Fibroblast of skin of left biceps (primary cell): ENCODE measurements at places on chromosomes 3 and 15.

DNA sequence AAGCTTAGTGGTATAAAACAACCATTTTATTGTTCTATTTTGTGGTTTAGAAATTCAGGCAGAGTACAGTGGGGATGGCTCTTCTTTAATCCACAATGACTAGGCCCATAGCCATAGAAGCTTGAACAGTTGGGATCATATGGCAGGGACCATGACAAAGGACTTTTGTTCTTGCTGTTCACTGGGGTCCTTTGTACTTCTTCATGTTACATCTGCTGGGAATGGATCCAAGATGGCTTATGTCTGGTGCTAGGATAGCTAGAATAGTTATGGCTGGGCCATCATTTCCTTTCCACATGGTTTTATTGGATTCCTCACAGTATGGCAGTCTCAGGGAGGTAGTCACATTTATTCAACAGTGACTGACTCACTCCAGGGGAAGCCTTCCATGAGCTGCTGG lies 427.9 kb upstream of the AGTR1 start:
- no peak for DNase-seq

GRCh38 chr15:101049282-101049681 lies 130.1 kb downstream of the LRRK1 start:
- DNase-seq, result no peak

GRCh38 chr15:74545086-74545485 lies 4.1 kb downstream of the ARID3B start:
- no peak for DNase-seq

DNA sequence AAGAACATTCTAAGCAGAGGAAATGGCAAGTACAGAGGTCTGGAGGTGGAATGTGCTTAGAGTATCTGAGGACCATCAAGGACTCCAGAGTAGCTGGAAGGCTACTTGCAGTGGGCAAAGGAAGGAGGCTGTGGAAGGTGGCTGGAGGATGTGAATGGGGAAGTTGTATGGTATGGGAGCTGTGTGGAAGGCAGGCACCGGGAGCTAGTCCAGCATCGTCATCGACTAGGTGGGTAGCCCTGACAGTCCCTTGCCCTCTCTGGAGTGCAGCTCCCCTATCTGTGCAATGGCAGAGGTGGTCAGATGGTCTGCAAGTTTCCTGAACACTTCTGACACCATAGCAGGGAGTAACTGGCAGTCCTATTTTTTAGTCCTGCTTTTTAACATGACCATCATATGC lies 19.3 kb downstream of the CCDC13 start:
- no peak for DNase-seq

GRCh38 chr15:47177177-47177576 lies 540.1 kb upstream of the SEMA6D start:
- no peak for DNase-seq

DNA sequence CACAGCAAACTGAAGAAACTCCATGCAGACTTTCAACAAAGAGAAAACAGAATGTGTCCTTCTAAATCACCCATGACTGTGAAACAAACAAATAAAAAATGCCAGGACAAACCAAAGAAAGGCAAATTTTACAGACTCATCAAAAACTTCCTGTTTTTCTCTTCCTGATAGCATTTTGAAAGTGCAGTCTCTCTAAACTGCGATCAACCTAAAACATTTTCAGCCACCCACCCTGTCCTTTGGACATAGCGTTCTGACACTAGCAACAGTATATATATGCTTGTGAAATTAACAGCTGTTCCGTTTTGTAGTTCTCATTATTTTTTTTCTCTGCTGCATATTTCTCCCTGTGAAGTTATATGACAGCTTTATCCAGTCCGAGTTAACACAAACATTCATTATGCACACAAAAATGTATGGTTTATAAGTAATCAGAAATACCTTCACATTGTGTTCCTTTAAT lies 151.7 kb downstream of the FBN1 start:
- DNase-seq, result no peak

DNA sequence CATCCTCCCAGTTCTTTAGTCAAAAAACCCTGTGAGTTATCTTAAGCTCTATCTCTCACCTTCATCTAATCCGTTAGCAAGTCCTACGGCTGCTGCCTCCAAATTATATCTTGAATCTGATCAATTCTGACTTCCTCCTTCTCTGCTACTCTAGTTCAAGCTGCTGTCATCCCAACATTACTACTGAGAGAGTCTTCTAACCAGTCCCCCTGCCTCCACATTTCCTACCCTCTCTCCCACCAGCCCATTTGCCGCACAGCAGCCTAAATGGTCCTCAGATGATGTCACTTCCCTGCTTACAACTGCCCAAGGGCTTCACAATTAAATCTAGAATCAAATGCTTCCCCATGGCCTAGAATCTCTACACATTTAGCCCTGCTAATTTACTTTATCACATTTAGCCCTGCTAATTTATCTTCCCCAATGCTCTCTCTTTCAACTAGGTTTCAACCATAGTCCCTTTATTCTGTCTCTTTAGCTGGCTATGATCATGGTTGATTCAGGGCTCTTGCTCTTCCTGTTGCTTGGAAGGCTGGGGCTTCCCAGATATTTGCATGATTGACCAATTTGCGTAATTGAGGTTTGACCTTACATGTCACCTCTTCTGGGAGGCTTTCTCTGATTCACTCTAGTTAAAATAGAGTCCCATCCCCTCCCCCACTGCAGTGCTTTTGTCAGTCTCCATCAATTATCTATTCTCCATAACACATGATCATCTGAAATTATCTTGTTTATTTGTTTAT lies 11.0 kb upstream of the ARL14 start:
- DNase-seq, result peak; percentile 10

DNA sequence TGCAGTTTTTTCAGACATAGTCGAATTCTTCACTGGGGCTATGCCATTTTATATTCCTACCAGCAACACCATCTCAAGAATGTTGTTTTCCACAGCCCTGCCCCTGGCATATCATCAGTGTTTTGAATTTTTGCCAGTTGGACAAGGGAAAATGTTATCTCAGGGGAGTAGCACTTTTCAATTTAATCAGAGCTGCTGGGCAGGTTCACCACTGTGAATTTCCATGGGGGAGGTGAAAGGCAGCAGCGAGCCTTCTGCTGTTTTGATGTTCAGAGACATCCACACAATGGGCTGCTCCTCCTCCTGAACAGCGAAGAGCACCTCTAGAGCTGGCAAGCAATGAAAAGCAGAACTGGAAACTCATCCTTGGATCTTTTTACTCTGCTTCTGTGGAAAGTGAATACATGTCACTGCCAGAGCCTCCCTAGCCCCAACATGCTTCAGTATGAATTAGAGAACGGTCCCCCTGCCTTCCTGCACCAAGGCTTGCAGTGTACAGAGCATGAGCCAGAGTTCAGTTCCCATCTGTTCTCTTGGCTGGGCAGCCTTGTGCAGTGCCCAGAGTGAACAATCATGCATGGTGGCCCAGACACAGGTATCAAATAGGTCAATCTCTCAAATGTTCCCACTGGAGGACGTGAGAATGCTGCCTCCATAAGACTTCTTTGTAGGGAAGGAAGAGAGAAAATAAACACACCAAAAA lies 56.1 kb upstream of the RAD18 start:
- DNase-seq, result no peak

DNA sequence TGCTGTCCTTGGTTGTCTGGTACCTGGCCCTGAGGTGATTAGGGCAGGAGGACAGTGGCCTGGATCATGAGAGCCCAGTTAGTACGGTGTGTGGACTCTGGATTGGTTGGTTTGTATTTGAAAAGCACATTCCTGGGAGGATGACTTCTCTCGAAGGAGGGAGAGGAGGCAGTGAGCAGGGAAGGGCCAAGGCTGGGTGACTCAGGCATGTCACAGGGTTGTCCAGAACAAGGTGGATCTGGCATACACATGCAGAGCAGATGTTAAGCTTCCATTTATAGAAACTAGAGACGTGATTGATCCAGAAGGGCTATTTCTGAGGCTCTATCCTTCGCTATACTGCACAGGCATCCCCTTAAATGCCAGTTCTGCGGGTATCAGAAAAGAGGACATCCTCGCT lies 34.4 kb downstream of the FAM240A start:
- DNase-seq, result no peak

GRCh38 chr15:38972831-38973230 lies 408.2 kb upstream of the RASGRP1 start:
- no peak for DNase-seq

- no peak for DNase-seq
Measured at GRCh38 chr3:76132154-76132470, 346.8 kb upstream of the ZNF717 start.

GRCh38 chr15:28876131-28876844 lies 9.5 kb upstream of the APBA2 start:
- no peak for DNase-seq

DNA sequence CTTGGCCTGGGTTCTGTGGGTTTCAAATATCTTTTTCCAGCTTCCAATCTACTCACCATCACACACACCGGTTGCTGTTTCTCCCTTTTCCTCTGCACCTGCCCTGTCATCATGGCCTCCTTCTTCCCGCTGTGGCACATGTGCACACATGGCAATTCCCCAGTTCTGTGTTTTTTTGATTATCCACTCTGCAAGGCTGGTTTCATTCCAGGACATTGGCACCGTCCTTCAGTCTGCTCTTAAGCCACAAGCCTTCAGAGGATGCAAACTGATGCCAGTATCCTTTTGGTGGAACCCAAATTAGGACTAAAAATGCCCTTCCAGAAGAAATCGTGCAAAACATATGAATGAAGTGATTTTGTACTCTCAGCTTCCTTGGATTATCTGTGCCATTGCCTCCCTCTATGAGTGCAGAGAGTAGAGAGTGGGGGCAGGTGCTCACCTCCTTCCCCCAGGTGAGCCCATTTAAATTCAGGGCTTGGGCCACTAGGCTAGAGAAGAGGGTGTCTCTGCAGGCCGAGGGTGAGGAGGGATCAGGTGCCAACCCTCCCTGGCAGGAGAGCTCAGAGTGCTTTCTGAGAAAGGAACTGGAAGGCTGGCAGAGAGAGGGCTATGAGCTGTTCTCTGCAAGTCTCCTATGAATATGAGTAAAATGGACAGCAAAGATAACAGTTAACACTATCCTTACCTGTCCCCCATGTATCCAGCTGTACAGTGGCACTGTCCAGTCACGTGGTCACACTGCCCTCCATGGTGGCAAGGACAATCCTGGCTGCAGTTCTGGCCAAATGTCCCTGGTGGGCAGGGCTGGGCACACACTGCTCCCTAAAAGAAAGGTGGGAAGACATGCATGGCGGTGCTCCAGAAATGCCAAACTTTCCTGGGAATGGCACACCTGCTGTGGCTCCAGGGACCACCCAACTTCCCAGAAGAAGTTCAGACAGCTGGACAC lies 100.8 kb downstream of the RAB11A start:
- no peak for DNase-seq

DNA sequence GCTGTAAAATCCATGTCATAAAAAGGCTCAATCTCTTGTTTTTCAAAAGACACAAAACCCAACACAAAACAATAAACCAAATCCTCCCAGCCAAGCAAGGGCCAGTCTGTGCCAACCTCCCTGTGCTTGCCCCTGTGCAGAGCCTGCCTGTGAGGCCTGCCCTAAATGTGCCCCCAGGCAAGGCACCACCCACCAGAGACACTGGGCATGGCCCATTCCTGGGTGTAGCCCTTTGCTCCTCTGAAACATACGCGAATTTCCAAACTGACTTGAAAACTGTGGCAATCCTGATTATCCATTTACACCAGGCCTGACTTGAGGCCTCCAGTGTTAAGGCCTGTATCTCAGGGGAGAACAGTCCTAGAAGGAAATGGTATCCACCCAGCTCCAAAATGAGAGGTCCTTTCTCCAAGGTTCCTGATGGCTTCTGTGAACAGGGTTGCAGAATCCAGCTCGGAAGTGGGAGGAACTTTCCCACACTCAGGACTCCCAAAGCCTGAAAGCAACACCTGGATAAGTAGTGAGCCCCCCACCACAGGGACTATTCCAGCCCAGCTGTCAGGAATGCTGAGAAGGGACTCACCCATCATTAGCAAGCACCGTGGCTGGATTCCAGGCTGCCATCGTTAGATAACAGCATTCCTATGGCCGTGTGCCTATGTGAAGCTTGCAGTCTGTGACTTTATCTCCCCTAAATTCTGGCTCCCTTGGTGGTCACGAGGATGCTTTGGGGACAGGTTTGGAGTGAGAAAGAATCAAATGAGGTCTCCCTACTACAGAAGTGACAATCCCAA lies 61.8 kb downstream of the CACNA2D2 start:
- no peak for DNase-seq

- no peak for DNase-seq
Measured at GRCh38 chr3:182912474-182912873, 67.9 kb downstream of the DCUN1D1 start.

GRCh38 chr3:28173836-28174235 lies 67.6 kb upstream of the CMC1 start:
- DNase-seq, result no peak

DNA sequence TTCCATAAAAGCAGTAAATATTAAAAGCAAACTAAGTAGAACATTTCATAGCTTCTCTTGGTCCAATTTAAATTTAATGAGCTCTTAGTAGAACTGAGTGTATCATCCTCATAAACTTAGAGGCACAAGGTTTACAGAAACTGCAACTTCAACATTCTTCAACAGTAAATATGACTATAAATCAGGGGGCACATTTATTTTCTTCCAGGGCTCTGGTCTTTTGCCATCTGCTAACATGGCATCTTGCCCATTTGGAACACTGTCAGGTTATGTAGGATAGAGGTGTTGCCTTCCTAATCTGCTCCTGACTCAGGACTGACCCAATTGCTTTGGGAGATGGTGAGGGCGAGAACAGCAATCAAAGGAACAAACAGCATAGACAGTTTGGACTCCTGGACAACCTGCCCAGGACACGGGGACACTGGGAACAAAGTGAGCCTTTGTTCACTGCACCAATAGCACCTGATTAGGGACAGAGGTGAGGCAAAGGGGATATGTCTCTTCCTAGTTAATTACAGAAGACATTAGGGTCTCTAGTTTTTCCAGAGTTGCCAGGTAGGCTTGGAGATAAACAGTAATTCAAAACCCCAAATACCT lies 610.2 kb upstream of the ROBO2 start:
- DNase-seq, result no peak

DNA sequence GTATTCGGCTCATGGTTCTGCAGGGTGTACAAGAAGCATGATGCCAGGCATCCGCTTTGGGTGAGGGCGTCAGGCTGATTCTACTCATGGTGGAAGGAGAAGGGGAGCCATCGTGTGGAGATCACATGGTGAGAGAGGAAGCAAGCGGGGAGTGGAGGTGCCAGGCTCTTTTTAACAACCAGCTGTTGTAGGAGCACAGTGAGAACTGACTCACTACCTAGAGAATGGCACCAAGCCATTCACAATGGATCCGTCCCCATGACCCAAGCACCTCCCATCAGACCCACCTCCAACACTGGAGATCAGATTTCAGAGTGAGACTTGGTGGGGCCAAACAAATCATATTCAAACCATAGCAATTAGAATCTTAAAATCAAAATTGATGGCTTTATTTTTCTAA lies 259.8 kb upstream of the CTDSPL start:
- no peak for DNase-seq

DNA sequence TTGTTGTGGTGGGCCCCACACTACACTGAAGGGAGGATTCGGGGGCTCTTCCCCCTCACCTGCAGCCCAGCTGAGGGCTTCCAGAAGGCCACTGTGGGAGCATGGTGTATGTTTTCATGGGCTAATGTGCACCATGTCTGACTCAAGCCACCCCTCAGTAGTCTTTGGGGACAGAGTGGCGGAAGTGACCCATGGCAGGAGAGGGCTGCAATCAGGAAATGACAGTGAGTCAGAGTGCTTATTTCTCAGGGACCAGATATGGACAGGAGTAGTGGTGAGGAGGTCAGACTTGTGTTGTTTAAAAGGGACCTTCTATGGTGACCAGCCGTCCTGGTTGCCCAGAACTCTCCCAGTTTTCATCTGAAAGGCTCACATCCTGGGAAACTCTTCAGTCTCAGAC lies 32.8 kb upstream of the SLC9A9 start:
- no peak for DNase-seq

- DNase-seq, result no peak
Measured at GRCh38 chr3:140733623-140734022, 55.8 kb downstream of the TRIM42 start.

- DNase-seq, result no peak
Measured at GRCh38 chr15:95113041-95113440, 881.7 kb downstream of the MCTP2 start.
